ENCODE measurements at places on chromosomes 1 and 21.

DNA sequence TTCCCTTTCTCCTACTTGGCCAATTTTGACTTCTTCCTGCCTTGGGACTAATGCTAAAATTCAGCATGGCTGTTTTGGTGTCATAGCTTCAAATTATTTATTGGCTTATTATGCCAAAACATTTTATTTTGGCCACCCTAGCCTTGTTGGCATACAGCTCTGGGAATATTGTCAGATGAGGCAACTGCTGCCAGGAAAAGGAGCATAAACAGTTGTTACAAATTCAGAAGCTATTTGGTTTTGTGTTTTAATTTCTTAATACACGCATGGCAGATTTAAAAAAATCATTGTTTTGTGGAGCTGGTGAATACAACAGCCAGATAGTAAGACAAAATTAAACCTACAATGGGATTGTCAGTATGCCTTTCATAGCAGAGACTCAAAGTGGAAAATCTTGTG, 66.8 kb upstream of the BCL10 start:
- peak; percentile 38 for ATAC-seq

DNA sequence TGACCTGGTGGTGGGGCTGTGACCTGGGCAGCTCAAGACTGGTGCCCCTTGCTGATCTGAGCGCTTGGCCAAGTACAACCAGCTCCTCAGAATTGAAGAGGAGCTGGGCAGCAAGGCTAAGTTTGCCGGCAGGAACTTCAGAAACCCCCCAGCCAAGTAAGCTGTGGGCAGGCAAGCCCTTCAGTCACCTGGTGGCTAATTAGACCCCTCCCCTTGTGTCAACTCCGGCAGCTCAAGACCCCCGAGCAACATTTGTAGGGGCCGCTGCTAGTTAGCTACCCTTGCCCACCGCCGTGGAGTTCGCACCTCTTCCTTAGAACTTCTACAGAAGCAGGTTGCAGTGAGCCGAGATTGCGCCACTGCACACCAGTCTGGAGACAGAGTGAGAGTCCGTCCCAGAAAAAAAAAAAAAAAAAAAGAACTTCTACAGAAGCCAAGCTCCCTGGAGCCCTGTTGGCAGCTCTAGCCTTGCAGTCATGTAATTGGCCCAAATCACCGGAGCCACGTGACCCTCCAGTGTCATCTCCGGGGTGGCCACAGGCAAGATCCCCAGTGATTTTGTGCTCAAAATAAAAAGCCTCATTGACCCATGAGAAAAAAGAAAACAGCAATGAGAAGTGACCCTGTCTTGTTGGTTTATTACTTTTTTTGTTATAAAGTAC, 39.3 kb upstream of the LGALS8 start:
- ATAC-seq, result no peak

DNA sequence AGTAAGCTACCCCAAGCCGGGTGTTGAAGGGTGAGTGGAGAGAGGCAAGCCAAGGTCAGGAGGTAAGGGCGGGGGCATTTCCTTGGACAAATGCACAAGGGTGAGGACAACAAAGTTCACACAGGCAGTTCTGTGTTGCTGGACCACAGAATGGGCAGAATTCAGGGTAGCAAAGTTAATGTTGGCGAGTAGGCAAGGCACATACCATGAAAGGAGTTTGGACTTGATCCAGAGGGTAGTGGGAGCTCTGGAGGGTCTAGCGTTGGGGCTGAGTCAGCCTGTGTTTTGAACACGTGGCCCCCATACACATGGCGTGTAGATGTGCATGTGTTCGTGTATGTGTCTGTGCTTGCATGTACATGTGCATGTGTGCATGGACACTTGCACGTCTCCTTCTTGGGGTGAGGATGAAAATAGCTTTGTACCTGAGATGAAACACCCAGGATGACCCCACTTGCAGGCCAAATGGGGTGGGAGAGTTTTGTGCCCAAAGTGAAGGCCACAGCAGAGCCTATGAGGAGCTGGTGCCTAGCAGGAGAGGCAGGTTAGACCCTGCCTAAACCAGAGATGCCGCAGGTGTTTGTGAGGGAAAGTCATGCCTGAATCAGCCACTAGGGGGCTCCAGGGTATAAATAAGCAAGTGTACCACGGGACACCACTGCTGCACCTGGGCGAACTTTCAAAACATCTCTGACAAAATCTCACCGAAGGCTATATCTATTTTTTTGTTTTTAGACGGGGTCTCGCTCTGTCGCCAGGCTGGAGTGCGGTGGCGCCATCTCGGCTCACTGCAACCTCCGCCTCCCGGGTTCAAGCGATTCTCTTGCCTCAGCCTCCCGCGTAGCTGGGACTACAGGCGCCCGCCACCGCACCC, 21.8 kb downstream of the SLC27A3 start:
- ATAC-seq, result peak; percentile 83

- peak; percentile 98 for ATAC-seq
Measured at GRCh38 chr1:21022279-21023040, 154.2 kb downstream of the EIF4G3 start.

DNA sequence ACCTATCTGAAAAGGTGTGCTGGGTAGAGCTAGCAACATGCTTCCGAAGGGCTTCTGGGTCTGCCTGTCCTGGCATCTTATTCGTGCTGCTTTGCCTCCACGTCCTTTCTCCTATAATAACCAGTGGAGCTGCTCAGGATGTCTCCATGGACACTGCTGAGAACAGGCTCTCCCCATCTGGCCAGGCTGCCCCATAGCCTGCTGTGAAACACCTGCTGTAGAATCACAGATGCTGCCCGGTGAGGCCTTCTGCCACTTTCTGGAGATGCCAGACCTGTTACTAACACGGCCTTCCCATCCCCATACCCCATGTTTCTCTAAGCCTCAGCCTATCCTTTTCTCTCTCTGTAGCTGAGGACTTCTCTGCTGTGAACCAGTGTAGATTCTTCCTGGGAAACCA, 120.5 kb downstream of the IER5 start:
- ATAC-seq, result no peak

- ATAC-seq, result no peak
Measured at GRCh38 chr21:28133116-28133515, 859.6 kb downstream of the LTN1 start.

GRCh38 chr1:98940069-98940721, 64.5 kb downstream of the PLPPR5 start:
- ATAC-seq, result no peak

DNA sequence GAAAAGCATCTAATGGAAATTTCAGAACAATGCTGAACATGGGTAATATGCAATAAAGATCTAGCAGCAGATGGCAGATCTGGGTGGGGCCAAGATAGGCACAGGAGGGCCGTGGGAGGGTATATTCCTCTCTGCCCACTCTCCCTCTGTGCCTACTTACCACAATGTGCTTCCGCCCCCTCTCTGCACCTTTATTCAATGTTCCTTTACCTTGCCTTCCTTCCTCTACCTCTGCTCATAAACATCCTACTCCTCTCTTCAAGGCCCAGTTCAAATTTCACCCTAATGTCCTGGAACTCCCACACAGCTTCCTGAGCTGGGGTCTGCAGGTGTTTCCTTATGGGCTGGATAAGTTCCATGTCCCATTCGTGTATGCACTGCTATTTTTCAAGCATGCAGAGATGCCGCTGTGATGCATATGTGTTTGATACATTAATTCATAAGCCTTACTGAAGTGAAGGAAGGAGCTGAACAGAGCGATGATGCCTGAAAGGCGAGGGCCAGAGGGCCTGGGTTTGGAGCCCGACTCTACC, 65.6 kb upstream of the EDEM3 start:
- no peak for ATAC-seq

Data from SK-N-SH treated with all-trans-retinoic acid at 6 μM for 48 hours (cell line).